SIG-M5 (cell line): ENCODE measurements at places on chromosomes 13 and 19.

GRCh38 chr13:102237230-102237629, 164.6 kb downstream of the FGF14 start:
- no peak for DNase-seq

GRCh38 chr19:48999481-49000325, 6.0 kb downstream of the RUVBL2 start:
- DNase-seq = no peak

DNA sequence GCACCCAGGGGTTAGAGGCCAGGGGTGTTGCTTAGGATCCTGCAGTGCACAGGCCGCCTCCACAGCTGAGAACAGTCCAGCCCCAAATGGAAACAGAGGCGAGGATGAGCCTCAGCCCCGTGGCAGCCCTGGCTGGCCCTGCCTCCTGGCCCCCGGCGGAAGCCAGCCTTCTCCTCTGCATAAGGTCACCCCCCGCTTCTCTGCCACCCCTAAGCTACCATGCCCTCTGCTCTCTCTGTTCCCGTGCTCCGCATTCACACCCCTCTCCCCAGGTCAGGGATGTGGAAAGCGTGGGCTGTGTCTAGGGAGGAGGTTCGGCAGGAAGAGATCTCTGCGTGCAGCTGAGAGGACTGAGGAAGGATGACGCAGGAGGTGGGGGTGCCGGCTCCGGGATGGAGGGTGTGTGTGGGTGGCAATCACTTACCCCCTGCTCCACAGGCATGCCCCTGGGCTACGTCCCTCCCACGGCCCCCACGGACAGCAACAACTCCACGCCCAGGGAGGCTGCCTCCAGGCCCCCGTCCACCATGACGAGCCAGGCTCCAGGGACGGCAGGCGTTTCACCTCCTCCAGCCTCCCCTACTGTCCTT, 6.0 kb downstream of the SSC5D start:
- DNase-seq = no peak

DNA sequence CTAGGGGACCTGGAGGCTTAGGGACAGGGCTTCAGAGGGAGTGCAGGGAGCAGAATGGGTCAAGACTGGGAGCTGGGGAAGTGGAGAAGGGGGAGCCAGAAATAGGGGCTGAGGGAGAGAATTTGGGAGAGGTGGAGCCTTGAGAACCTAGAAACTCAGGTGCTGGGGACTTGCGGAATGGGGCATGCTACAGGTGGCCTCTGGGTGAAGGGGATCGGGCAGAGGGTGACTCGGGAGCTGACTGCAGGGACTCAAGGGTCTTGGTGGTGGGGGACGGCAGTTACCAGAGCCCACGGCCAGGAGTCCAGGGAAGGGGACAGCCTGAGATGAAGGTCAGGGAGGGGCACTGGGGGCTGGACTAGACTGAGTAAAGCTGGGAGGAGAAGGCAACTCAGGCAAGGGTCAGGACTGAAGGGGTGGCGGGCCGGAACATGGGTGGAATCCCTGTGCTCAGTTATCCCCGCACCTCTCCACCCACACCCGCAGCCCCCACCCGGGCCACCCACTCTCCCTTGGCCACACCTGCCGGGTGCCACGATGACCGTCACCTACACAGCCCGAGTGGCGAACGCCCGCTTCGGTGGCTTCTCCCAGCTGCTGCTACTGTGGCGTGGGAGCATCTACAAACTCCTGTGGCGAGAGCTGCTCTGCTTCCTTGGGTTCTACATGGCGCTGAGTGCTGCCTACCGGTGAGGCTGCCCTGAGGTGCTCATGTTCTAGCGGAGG, 628 bp downstream of the BEST2 start:
- DNase-seq = no peak

GRCh38 chr19:48805452-48805851, 5.4 kb downstream of the BCAT2 start:
- DNase-seq = no peak

- no peak for DNase-seq
Observed at GRCh38 chr19:39816287-39817048, 17.5 kb downstream of the DYRK1B start.

DNA sequence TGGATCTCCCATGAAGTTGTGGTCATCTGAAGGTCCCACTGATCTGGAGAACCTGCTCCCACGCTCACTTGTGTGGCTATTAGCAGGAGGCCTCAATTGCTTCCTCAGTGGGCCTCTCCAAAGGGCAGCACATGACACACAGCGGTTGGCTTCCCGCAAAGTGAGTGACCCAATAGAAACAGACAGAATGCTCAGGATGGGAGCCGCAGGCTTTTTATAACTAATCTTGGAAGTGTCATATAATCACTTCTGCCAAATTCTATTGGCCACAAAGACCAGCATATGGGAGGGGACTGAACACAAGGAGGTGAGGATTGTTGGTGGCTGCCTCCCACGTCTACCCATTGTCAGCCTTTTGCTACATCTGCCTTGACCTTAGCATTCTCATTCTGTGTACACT, 22.1 kb upstream of the EHD2 start:
- no peak for DNase-seq

GRCh38 chr13:25432691-25433090, 60.9 kb downstream of the ATP8A2 start:
- DNase-seq = no peak

GRCh38 chr13:32314271-32315237, 609 bp downstream of the ZAR1L start:
- peak; percentile 97 for DNase-seq

GRCh38 chr19:52660981-52661380, 22.8 kb upstream of the ZNF83 start:
- no peak for DNase-seq

DNA sequence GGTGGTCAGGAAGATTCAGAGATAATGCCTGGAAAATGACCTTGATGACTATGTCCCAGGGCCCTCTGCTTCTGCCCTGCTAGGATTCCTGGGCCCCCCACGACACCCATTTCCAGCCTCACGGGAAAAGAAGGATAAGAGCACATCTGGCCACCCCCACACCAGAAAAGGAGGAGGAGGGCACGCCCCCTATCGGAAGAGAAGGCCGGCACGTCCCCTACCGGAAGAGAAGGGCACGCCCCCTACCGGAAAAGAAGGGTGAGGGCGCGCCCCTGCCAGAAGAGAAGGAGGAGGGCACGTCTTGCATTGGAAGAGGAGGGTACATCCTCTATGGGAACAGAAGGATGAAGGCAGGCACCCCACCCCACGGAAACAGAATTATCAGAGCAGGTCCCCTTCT, 84.3 kb downstream of the IER2 start:
- no peak for DNase-seq

DNA sequence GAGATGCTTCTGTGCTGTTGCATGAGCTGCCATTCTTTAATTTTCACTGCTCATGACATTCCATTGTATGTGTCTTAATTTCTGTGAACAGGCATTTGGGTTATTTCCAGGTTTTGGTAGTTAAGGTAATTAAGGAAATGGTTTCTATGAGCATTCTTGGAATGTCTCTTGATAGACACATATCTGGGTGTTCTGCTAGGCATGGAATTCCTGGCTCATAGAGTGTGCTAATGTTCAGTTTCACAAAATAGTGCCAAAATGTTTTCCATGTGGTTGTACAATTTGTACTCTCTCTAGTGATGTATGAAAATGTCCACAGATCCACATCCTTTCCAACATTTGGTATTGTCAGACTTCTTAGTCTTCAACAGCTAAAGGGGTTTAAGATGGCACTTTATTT, 680.9 kb upstream of the SGCG start:
- DNase-seq = no peak

DNA sequence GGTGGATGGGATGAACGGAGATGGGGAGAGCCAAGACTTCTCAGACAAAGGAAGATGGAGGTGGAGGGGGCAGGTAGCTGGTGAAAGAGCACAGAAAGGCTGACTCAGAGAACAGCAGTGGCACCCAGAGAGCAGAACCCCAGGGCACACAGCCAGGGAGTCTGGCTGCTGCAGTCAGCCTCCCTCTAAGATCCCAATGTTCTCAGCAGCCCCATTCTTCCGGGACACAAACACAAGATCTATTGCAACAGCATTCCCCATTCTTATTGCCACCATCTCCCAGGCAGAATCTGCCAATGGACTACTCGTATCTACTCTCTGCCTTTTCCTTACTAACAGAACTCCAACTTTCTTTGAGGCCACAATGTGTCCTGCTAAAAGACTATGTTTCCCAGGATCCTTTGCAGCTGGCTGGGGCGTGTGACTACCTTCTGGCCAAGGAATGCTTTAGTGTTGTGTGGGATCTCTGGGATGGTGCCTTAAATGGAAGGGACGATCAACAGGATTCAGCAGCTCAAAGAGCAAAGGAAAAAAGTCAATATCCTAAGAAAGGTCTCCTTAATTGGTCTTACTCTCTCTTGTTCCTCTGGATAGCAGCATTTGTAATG, 7.5 kb downstream of the THAP8 start:
- no peak for DNase-seq

DNA sequence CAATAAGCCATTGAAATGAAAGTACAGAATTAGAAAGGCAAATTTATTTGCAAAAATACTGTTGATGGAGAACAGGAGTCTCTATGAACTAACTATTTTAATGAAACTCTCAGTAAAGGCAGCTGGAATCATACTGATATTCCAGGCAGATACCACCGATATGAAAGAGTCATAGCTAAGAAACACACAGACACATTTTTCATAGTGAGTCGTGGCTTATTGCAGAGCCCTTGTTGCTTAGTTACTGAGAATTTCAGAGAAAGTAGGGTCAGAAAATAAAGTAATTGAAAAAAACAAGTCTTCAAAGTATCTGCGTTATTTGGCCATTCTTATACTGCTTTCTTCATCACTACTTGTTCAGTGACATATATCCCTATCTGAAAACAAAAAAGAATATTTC, 1890.9 kb downstream of the PCDH9 start:
- no peak for DNase-seq

GRCh38 chr19:32313569-32314265, 31.7 kb upstream of the ZNF507 start:
- DNase-seq = no peak

GRCh38 chr13:95005300-95005699, 293.0 kb upstream of the SOX21 start:
- no peak for DNase-seq

DNA sequence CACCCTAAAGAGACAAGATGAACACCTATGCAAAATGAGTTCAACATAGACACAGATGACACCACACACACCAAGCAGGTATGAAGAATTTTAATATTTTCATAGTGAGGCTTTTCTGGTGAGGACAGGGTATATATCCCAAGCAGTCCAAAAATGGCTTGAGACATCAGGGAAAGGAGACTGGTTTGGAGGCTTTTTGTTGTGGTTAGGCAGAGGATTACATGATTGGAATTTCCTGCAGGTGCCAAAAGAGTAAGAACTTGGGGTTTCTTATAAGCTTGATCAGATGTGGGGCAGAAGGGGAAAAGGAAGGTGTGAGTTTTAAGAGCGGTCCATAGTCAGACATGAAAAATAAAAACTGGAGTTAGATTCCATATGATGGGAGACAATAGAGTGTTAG, 420.8 kb upstream of the SLITRK1 start:
- no peak for DNase-seq

- DNase-seq = no peak
Observed at GRCh38 chr19:18850471-18851375, 19.0 kb downstream of the UPF1 start.

- DNase-seq = no peak
Observed at GRCh38 chr13:21336609-21337349, 122.3 kb downstream of the ZDHHC20 start.

- no peak for DNase-seq
Observed at GRCh38 chr13:59915252-59915651, 248.5 kb downstream of the DIAPH3 start.
